Activated gamma-delta T cell treated with Interleukin-2 at 50 U/mL for 16 hours (primary cell): ENCODE measurements at places on chromosomes 3 and 15.

- no peak for DNase-seq
Measured at GRCh38 chr15:80820092-80820491, 40.9 kb downstream of the CEMIP start.

DNA sequence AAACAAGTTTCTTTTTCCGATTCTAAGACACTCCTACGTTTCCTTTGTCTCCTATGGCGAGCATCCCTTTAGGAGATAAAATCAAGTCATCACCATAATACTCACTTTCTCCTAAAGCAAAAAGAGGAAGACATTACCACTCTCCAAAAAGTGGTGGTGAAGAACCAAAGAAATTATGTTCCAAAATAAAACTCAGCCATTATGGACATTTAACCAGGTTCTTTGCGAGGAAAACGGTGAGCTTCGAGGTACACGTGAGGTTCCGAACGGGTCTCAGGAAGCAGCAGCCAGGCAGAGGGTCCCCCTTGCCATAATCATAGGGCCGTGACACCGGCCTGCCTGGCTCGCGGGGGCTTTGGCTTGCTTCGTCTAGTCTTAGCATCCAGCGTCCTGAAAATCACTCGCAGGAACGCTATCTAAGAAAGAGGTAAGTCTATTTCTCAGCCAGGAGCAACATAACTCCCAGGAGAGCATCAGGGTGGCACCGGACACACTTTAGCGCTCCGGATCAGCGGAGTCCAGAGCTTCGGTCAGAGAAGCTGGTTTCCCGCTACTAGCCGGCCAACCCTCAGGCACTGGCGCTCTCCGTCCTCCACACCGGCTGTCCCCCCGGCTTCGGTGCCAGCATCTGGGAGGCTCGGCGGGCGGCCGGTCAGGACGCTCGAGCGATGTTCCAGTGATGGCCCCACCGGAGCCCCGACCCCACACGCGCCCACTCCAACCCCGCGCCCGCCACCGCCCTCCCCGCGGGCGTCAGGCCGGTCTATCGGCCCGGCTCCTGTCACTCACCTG lies 581 bp downstream of the IP6K1 start:
- no peak for DNase-seq

- no peak for DNase-seq
Measured at GRCh38 chr15:88845616-88846015, 42.4 kb downstream of the ACAN start.

DNA sequence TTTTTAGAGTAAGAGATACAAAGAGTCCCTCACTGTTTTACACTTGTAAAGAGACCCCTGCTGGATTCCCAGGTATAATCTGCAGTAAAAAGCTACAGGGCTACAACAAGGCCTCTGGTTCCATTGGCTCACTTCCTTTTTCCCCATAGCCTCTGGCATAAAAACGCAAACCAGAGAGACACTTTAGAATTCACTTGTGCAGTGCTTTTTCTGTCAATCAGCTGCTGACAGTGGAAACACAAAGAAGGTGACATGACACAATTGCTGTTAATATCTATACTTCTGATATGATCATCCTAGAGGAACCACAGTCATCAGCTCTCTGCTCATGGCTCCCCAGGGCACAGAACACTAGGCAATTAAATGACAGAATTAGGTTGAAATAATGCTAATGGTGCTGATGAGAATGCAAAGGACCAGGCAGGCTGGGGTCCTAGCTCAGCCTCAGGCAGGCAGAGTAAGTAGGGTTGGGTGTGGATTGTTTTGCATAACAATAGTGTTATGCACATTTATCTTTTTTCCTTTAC lies 667.9 kb upstream of the CFAP20DC start:
- no peak for DNase-seq

- DNase-seq: no peak
Measured at GRCh38 chr15:65824941-65825544, 33.0 kb upstream of the DENND4A start.

- no peak for DNase-seq
Measured at GRCh38 chr15:40239693-40240618, 1.1 kb downstream of the PAK6 start.

DNA sequence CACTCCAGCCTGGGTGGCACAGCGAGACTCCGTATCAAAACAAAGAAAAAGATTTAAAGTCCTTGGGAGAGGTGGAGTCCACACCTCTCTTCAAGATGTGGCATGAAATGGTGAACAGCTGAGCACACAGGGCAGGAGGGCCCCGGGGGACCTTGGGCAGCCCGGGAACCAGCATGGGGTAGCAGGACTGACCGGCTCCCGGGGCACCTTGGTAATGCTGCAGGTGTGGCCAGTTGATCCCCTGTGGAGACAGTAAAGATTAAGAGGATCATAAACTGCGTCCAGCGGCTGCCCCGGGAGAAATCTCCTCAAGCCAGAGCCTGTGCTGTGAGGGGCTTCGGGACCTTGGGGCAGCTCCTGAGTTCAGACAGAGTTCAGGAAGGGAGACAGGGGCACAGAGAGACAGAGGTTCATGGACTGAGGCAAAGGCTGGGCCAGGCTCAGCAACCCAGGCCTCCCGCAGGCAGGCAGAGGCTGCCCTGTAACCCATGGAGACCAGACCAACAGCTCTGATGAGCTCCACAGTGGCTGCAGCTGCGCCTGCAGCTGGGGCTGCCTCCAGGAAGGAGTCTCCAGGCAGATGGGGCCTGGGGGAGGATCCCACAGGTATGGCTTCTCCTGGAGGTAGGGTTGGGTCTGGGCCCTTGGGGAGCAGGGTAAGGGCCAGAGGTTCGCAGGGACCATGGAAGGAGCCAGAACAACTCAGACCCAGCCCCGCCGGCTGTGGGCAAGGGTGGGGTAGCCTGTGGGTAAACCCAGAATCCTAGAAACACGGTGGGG lies at the start of gene NR2E3:
Gene NR2E3, plus strand, starts transcription at position 299 of the 780 bp plus-strand sequence. Its CDS starts 190 bp downstream, at position 489.
- no peak for DNase-seq

DNA sequence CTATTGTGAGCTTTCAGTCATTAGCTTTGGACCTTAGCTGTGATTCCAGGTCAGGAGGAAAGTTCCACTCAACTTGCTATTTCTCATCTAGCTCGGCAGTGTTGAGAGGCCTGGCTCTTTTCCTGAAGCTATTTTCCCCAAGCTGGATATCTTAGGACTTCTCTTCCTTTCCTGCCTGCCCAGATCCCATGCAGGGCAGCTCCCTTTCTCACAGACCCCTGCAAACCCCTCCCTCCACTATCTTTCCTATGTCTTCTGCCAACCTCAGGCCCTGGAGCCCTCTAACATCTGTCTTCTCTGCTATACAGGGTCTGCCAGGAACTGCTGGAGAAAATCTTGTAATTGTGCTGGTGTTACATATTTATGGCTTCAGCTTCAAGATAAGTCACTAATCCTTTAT lies 49.6 kb downstream of the SH3GL3 start:
- DNase-seq: no peak

DNA sequence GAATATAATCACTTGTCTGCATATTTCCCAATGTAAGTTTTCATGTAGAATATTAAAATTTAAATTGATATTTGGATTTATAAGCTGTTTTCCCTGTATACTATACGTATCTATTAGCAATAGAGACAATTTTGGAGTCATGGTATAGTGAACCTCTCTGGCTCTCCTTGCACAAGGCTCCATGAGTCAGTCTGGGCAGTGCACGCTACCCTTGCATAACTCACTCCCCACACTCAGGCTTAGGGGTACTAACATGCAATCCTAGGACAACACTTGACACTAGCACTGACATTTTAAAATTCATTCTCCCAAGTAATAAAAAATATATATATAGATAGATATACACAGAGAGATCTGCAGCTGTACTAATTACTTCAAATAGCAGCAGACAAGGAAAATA lies 39.2 kb downstream of the SLC24A1 start:
- DNase-seq: no peak

- no peak for DNase-seq
Measured at GRCh38 chr3:97778152-97778551, 13.6 kb downstream of the ARL6 start.

GRCh38 chr3:44511238-44511566 lies 33.7 kb upstream of the ZNF445 start:
- DNase-seq: no peak

DNA sequence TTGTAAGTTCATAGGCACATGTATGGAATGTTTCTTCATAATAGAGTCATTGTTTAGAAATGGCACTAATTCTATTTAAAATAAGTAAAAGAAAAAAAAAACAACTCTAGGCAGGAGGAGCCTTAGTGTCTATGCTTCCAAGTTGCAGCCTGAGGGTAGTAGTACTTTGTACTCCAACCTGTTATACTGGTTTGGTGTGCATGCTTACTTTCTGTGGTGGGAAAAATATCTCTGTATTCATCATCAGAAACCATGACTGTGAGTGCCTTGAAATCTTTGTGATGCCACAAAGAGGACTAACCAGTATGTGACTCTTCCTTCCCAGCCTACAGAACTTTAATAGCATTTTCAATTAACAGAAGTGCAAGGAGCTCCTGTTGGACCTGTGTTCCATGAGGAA lies 4.4 kb downstream of the NAALADL2 start:
- no peak for DNase-seq
